Colonic mucosa (tissue), 4 donors: ENCODE measurements at places on chromosomes 5 and 9. TPM values are rescaled to one million over a fixed set of nuclear protein-coding genes. Genes with fewer than 3 reads are reported as not detected.

SLC34A3 gene
- not detected for total RNA-seq

DNA sequence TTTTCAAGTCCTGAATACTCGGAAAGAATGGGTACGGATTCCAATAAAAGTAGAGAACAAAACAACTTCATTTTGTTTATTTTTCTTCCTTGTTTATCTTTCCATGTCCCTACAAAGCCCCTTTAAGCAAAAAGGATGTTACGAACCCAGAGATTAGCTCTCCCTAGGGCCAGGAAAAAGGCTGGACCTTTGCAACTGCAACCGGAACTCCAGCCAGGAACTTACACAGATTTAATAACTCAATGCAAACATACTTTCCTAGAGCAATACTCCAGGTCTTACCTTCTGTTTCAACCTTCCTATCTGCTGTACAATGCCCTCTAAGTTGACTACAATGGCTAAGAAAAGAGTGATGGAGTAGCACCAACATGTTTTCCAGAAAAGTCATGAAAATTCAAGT, 7.0 kb downstream of the DENND1A start:
- H3K4me1 ChIP-seq, result peaks cover 8% of the 10 kb centered on the region
- no peak overlapping the region for H3K4me3 ChIP-seq
- H3K27me3 ChIP-seq, result no peaks in the 10 kb centered on the region
- no peaks in the 10 kb centered on the region for H3K36me3 ChIP-seq

GRCh38 chr5:144028058-144028457, 142.4 kb downstream of the YIPF5 start:
- no peaks in the 10 kb centered on the region for H3K4me1 ChIP-seq
- no peak for DNase-seq
- no peak overlapping the region for H3K27ac ChIP-seq
- H3K4me3 ChIP-seq, result no peak overlapping the region
- no peaks in the 10 kb centered on the region for H3K36me3 ChIP-seq

GCNT4 gene
- 2.7 TPM for total RNA-seq

SLC45A2 gene
- 0.32 TPM for total RNA-seq

DNA sequence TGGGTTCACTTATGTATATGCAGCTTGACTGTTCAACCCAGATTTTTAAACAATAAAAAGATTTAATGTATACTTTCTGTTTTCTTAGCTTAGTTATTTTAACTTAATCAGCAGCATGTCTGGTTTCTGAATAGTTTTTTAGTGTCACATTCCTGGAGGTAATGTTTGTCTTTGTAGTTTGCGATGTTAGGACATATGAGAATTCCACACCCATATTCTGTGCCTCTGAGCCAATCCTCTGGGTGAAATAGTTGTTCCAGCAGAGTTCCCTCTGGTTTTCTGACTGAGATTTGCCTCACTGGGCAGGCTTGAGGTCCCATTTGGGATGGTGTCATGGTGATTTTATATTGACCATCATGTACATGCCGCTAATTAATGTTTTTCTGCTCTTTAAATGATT, 48.6 kb downstream of the INIP start:
- H3K27ac ChIP-seq, result no peak overlapping the region
- no peaks in the 10 kb centered on the region for H3K36me3 ChIP-seq
- DNase-seq, result no peak
- no peak overlapping the region for H3K4me3 ChIP-seq
- no peaks in the 10 kb centered on the region for H3K4me1 ChIP-seq

GRCh38 chr9:103533318-103533717, 538.2 kb downstream of the CYLC2 start:
- H3K4me3 ChIP-seq, result no peak overlapping the region
- no peak for DNase-seq
- no peaks in the 10 kb centered on the region for H3K4me1 ChIP-seq
- H3K27me3 ChIP-seq, result no peaks in the 10 kb centered on the region
- no peak overlapping the region for H3K27ac ChIP-seq

TTLL11 gene
- total RNA-seq, result 5.5 TPM

DNA sequence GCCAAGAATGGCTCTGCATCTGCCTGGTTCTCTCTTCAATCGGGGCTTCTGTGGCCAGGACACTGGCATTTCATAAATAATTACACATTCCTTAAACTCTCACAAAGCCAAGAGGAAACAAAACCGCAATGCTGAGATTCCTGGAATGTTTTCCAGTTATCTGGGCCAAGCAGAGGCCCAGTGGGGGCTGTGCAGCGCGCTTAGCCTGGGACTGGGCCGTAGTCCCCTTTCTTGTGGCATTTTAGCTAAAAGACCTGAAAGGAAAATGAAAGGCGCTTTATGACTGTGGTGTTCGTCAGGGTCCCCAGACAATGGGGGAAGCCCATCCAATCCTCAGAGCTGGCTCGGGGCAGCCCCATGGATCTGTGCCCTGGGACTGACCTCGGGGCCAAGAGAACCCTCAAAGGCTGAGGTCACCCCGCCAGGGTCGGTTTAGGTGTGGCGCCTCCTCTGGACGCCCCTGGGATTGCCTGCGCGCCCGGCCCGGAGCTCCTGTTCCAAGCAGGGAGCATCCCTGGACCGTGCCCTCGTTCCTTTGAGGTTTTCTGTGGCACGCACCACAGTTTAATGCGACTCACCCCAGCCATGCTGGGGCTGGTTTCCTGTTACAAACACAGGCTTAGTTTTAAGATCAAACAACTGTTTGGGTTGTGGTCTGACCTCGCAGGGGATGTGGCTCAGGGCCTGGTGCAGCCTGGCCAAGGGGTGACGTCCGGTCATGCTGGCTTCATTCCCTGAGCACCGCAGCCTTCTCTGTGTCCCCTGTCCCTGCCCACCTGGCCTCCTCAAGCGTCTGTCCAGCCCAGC, 51.5 kb upstream of the NKD2 start:
- H3K4me1 ChIP-seq, result no peaks in the 10 kb centered on the region
- H3K27ac ChIP-seq, result peak overlapping the region; percentile 44
- no peaks in the 10 kb centered on the region for H3K27me3 ChIP-seq
- no peak overlapping the region for H3K4me3 ChIP-seq
- H3K36me3 ChIP-seq, result no peaks in the 10 kb centered on the region

AUH gene
- 47.6 TPM for total RNA-seq

DNA sequence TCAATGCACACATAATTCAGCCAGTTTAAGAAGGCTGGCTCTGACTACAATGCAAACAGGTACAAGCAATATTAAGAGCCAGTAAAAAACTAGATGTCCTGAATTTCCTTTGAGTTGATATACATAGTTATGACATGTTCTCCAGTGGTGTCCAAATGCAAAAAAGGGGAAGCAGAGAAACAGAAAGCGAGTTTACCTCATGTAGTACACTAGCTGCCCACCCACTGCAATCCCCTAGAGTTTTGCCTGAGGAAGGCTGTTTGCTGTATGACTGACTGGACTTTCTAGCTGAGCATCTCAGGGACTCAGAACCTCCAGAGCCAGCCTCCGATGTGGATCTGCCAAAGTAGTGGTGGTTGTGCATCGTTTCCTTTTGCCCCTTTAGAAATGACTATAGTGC, 44.8 kb upstream of the SLC1A3 start:
- H3K27ac ChIP-seq, result no peak overlapping the region
- no peak for DNase-seq
- no peaks in the 10 kb centered on the region for H3K4me1 ChIP-seq
- H3K27me3 ChIP-seq, result no peaks in the 10 kb centered on the region
- no peaks in the 10 kb centered on the region for H3K36me3 ChIP-seq

LCNL1 gene
- not detected for total RNA-seq
